HT-29 (cell line): ENCODE measurements at places on chromosomes 5 and 9. TPM values are rescaled to one million over a fixed set of nuclear protein-coding genes. Genes with fewer than 3 reads are reported as not detected.

Gene PRUNE2
- not detected in 2 replicates for total RNA-seq

Gene UBE2R2
- total RNA-seq = 13.5 and 14.1 TPM in 2 replicates

Gene EMB
- not detected in 2 replicates for total RNA-seq

DNA sequence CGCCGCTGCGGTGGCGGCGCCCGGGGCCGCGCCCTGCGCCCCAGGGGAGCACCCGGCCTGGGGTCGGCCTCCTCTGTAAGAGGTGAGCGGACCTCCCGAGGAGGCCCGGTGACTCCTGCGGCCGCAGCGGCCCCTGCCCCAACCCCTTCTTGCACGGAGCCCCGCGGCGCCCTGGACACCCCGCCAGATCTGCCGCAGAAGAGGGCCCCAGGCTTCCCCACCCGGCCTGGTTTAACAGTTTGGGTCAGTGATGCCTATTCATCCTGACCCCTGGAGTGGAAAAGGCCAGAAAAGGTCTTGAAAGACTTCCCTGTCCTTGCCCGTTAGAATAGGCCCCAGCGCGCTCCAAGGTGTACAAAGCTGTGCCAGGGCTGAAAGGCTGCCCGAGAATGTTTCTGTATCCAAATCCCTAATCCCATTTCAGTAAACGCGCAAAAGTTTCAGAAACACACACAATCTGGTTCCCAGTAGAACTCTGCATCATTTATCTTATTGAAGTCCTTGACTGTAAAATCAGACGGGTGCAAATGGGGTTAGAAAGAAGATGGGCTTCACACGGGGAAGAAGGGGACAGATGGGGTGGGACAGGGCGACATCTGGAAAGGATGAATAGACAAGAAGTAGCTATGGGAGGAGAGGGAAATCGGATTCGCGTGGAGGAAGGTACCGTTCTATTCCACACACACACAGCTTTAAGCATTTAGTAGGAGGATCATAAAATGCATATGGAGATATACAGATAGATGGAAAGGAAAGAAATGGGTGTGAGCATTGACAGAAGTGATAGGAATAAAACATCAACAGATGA lies 1.1 kb upstream of the SSBP2 start:
- peak; percentile 9 for DNase-seq

- DNase-seq = no peak
Measured at GRCh38 chr5:83471405-83472212, at the start of gene VCAN. TSS of gene VCAN (plus strand) at chr5:83471744. CDS start at chr5:83483519, 11,775 bp downstream.

- no peak for DNase-seq
Measured at GRCh38 chr5:79505138-79505537, 8.8 kb downstream of the HOMER1 start.
